Anterior cingulate cortex (tissue), 58 donors: ENCODE measurements at places on chromosomes 5 and 9.

DNA sequence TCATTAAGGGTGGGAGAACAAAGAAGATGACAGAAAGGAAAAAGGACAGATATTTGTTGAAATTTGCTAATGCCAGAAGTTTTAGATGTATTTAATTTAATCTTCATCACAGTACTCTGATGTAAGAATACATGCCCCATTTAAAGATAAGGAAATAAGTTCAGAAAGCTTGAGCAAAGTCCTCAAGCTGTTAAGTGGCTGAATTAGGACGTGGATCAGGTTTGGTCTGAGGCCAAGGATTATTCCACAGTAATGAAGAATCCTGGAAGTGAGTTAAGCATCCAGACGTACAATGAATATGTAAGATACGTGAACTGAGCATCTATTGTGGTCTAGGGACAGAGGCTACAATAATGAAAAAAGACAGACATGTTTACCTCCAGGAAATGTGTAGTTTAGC is 671.3 kb downstream of the PRELID2 start:
- no peak for DNase-seq

DNA sequence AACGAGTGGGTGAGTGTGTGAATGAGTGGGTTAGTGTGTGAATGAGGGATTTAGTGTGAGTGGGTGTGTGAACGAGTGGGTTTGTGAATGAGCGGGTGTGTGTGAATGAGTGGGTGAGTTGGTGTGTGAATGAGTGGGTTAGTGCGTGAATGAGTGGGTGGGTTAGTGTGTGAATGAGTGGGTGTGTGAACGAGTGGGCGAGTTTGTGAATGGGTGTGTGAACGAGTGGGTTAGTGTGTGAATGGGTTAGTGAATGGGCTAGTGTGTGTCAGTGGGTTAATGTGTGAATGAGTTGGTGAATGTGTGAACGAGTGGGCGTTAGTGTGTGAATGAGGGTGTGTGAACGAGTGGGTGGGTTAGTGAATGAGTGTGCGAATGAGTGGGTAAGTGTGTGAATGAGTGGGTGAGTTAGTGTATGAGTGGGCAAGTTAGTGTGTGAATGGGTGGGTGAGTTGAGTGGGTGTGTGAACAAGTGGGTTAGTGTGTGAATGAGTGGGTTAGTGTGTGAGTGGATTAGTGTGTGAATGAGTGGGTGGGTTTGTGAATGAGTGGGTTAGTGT is 39.6 kb downstream of the NKD2 start:
- DNase-seq = no peak

- no peak for DNase-seq
Measured at GRCh38 chr9:9997585-9997984, 615.2 kb downstream of the PTPRD start.

- DNase-seq = no peak
Measured at GRCh38 chr9:96071076-96071814, 195.8 kb downstream of the ERCC6L2 start.
